Tibial artery (tissue), 4 donors: ENCODE measurements at places on chromosomes 2 and 18.

GRCh38 chr2:48112911-48113680 lies 206.8 kb upstream of the FBXO11 start:
- DNase-seq: no peak

GRCh38 chr2:110904116-110904778 lies 171.9 kb downstream of the ACOXL start:
- no peak for DNase-seq

DNA sequence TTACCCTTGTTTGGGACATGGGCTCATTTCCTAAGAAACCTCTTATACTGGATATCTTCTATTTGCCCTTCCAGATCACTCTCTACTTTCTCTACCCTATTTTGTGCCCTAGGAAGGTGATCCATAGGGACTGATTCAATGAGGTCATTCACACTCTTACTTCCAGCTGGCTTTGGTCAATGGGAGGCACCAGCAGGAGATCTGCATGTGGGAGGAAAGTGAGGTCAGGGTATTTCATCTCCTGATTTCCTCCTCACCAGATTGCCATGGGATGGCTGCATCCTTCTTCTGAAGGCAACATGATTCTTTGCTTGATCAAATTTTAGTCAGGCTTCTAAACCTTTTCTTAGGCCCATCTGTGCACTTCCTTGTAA lies 15.2 kb downstream of the M1AP start:
- DNase-seq: no peak

GRCh38 chr18:44098551-44099098 lies 582.1 kb upstream of the SETBP1 start:
- DNase-seq: no peak

DNA sequence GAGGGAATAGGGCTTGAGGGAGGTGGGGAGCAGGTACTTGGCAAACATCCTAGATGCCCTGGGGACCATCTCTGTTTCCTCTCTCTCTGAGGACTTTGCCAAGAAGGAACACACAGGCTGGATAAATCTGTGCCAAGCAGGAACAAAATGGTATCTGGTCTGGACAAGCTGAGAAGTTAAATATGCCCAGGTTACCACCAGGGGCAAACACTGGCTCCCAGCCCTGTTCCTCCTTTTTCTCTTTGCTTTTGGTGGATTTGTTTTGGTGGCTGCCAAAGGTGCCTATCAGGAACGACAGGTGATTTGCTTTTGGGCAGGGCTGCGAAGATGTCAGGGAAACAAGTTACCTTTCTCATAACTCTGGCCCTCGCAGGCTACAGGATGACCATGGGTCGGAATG lies 227.5 kb upstream of the SMAD2 start:
- DNase-seq: no peak

- no peak for DNase-seq
Measured at GRCh38 chr2:12484536-12485115, 232.1 kb upstream of the TRIB2 start.

GRCh38 chr2:224252631-224253030 lies 149.3 kb downstream of the FAM124B start:
- DNase-seq: no peak

DNA sequence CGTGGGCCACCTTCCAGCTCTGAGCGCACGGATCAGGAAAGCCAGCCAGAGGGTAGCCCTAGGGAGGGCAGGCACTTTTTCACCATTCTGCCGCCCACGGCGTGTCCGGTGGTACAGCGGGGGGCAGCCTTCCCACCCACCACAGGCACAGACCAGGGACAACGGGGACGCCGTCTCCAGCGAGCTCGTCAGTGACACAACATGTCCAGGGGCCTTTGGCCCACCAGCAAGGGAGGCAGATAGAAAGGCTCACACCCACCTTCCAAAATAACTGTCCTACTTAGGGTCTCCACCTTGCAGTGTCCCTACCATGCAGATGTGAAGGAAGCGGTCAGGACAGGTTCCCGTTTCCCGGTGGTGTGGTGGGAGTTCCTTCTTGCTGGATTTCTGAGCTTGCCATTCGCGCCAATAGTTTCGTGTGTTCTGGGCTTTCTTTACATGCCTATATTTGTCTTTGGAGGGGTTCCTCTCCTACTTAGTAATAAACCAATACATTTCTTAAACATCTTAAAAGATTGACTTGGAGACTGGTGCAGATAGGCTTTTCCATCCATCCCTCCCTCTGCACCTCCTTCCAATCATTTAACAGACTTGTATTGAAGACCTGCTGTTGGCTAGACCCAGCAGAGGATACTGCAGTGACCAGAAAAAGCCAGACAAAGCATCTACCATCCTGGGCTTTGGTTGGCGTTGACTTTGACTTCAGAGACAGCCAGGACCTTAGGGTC lies 872 bp downstream of the ASB1 start:
- DNase-seq: no peak

GRCh38 chr18:50338715-50339114 lies 36.1 kb upstream of the SKA1 start:
- no peak for DNase-seq

- no peak for DNase-seq
Measured at GRCh38 chr2:51791496-51791895, 759.6 kb upstream of the NRXN1 start.

GRCh38 chr18:33579349-33580215 lies 1.6 kb downstream of the ASXL3 start:
- no peak for DNase-seq

DNA sequence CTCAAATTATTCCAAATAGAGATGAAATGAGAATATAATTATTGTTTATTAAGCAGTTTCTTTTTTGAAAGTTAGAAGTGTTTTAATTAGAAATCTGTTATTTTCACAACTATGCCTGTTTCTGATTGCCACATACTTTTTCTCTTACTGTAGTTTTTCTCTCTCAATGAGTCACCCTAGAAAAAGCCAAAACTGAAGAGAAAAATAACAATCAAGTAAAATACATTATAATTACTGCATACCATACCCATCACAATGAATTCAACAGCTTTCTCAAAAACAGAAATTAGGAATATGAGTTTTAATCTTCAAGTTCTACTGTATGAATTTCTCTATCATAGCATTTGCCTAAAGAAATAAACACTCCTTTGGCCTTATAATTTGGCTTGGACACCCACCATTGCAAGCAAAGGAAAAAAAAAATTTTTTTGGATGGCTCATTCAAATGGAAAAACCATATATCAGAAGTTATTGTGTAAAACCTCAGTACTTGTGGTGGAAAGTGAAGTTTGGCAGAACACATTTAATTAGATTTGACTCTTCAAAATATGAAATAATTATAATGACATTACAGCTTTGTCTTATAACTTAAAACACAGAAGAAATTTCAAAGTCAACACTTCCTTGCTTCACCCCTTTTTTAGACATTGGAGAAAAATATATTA lies 138.5 kb downstream of the DYM start:
- DNase-seq: no peak

DNA sequence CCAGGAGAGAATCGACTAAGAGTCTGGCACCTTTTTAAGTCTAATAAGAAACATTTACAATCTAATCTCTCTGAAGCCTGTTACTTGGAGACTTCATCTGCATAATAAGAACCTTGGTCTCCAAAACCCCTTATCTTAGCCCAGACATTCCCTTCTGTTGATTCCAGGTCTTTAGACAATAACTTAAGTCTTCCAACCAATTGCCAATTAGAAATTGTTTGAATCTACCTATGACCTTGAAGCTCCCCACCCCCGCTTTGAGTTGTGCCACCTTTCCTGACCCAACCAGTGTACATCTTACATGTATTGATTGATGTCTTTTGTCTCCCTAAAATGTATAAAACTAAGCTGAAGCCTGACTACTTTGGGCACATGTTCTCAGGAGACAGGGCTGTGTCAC lies 49.5 kb upstream of the DTNA start:
- DNase-seq: no peak

DNA sequence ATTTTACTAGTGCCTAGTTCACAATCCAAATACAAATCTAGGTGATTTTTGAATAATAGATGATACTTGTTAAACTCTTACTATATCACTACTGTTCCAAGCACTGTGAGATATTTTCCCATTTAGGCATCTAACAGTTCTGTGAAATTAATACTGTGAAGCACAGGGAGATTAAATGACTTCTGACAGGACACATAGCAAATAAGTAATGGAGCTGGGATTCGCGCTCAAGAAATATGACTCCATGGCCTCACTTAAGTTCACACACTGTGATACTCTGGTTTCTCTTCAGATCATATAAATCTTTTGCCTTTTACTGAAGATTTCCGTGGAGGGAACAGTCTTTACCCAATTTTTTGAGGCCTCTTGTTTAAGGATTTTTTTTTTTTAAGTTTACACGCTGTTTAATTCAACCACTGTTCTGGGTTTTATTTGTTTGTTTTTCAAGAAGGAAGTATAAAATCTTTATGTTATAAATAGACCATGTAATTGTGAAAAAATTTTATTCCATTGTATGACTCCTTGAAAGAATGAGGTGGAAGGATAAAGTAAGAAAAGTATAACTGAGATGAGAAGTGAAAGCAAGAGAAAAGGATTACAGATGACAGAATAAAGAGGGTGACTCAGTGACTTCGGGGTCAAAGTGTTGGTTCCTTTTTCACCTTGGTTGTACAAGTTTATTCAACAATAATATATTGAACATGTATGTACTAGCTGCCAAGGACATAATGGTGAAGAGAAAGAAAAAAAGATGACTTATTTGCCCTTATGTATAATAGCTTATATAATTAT lies 30.2 kb downstream of the RBM45 start:
- DNase-seq: no peak

- no peak for DNase-seq
Measured at GRCh38 chr2:212033888-212034287, 504.7 kb downstream of the ERBB4 start.

GRCh38 chr2:29233428-29233827 lies 118.2 kb downstream of the CLIP4 start:
- DNase-seq: no peak

GRCh38 chr2:109365131-109365530 lies 236.1 kb downstream of the SH3RF3 start:
- no peak for DNase-seq

- DNase-seq: no peak
Measured at GRCh38 chr2:1602278-1603010, 141.9 kb downstream of the PXDN start.

DNA sequence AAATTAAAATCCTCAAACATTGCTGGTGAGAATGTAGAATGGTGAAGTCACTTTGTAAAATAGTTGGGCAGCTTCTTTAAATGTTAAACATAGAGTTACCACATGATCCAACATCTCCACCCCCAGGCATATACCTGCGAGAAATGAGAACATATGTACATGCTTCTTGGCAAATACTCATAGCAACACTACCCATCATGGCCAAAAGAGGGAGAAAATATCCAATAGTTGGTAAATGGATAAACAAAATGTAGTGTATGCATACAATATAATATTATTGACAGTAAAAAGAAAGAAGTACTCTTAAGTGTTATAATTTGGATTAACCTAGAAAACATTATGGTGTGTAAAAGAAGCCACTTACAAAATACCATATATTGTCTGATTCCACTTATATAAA lies 185.9 kb downstream of the CDH7 start:
- DNase-seq: no peak

DNA sequence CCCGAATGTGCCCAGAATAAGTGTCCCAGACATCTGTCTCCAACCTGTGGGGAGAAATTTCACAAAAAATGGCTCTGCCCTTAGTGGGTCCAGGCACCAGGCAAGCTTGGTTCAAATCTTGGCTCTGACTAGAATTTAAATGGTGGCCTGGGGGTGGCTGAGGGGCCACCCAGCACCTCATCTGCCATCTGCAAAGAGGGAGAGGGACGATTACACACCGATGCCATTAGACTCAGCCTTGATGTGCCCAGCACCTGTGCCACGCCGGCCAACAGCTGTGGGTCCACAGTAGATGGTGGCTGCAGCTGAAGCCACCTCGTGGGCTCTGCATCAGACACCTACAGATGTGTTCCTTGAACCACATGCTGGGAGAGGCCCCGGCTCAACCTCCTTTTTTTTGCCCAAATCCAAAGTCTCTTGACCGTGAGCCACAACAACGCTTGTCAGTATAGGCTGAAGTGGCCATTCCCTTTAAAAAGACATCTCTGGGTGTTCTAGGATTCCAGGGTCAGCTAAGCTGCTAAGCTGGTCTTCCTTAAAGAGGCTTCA lies 222.0 kb upstream of the RAB6C start:
- DNase-seq: no peak

GRCh38 chr18:58077329-58077728 lies 33.3 kb downstream of the NEDD4L start:
- no peak for DNase-seq

- DNase-seq: no peak
Measured at GRCh38 chr2:16623564-16624435, 41.8 kb downstream of the CYRIA start.

DNA sequence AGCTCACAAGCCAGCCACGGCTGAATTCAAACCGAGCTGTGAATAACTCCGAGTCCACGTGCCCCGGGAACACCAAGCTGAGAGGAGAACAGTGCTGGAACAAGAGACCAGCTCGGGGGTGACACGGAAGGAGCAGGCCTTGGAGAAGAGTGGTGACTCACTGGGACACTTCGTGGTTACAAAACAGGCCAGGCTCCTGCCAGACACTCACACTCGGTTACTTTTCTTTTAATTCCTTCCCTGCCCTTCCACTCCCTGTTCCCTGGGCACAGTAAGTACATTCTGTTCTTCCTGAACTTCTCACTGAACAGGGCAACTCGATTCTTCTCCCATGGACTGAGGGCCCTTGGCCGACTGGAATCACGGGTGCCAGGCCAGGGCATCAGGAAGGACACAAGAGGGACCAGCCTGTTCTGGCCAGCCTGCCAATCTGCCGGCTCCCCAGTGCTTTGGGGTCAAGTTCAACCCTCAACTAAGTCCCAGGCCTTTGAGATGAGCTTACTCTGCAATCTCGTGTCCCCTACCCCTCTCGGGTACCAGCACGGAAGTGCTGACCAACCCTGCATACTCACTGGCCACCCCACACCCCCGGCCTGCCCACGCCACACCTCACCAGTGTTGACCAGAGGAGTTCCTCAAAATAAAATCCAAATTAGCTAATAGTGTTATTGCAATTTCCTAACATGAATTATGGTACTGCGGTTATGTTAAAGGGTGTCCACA lies 87.5 kb downstream of the TFCP2L1 start:
- peak; percentile 95 for DNase-seq

GRCh38 chr2:137886083-137886831 lies 78.0 kb upstream of the HNMT start:
- DNase-seq: no peak

- DNase-seq: no peak
Measured at GRCh38 chr2:35114765-35115164, 1240.8 kb upstream of the CRIM1 start.

GRCh38 chr18:77131652-77132368 lies 773 bp downstream of the MBP start:
- peak; percentile 86 for DNase-seq

DNA sequence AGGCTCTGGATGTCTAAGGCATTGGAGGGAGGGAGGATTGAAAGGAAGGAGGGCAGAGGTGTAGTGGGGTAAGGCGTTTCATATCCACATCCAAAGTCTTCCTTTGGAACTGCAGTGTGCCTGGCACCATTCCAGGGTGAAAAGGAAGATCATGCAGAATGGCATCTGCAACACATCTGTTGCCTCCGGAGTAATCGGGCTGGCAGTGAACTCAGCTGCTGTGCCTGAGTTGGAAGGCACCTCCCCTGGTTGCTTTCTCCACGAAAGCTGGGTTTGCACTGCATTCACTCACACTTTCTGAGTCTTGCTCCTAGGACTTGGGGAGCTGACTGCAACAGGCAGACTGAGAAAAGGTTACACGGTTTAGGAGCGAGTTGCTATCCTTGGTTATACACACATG lies 30.3 kb upstream of the SEC11C start:
- no peak for DNase-seq

GRCh38 chr2:224970311-224970710 lies 72.0 kb downstream of the DOCK10 start:
- no peak for DNase-seq

- DNase-seq: no peak
Measured at GRCh38 chr2:18901242-18901641, 311.9 kb upstream of the NT5C1B start.

GRCh38 chr18:45551142-45551815 lies 64.0 kb upstream of the SLC14A2 start:
- no peak for DNase-seq
